ENCODE measurements at places on chromosomes 5 and 9. TPM values are rescaled to one million over a fixed set of nuclear protein-coding genes. Genes with fewer than 3 reads are reported as not detected.

DNA sequence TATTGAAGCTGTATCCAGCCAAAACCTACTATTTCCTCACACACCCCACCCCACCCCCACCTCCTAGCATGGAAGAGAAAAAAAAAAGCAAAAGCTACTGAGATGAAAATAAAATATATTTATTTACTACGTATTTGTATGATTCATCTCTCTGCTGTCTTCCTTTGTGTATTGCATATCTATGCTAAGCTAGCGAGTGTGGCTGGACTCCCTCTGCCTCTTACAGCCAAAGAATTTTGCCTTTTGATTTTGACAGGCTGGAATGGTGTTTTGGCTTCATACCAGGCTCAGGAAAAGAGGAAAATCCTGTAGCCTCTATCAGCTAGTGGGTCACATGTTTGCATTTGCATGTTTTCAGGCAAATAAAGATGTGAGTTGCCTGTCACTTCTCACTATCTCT lies 2.2 kb downstream of the ABLIM3 start:
- DNase-seq: no peak

DNA sequence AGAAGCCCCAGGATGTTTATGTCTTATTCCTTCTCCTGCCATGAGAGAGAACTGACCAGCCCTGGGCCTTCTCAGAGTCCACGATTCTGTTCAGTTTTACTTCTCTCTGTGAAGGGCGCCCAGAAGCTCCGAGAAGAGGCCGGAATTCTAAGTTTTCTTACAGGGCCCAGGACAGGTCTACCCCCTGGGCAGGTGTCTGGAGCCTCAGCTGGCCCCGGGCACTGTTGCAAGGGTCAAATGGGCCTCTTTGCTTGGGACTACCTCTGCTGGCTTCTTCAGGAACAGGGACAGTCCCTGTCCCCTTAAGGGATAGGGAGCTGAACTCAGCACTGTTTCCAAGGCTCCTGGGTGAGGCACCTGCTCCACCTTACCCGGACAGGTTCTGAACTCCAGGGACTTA lies 55.0 kb downstream of the RASGEF1C start:
- DNase-seq: no peak

DNA sequence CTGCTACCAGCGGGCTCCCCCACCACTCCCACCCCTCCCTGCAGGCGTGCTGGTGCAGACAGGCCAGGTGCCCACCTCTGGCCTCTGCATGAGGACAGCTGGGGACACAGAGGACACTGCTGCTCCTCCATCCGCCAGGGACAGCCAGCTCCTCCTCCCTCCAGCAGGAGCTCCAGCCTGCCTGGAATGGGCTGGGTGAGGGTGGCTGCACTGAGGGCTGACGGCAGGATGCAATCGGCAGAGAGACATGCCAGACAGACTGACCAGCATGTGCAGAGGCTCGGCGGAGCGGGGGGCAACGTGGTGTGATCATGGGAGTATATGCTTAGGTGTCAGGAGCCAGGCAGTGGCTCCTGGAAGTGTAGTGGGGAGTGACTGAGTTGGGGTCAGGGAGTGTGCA lies 68.4 kb downstream of the RASGEF1C start:
- no peak for DNase-seq

MOB3B gene
- polyA plus RNA-seq: 24.6 TPM

GRCh38 chr5:5126444-5126843 lies 13.7 kb upstream of the ADAMTS16 start:
- DNase-seq: no peak

Data from left renal pelvis (tissue), 4 donors.